ENCODE measurements at places on chromosomes 6 and 20.

DNA sequence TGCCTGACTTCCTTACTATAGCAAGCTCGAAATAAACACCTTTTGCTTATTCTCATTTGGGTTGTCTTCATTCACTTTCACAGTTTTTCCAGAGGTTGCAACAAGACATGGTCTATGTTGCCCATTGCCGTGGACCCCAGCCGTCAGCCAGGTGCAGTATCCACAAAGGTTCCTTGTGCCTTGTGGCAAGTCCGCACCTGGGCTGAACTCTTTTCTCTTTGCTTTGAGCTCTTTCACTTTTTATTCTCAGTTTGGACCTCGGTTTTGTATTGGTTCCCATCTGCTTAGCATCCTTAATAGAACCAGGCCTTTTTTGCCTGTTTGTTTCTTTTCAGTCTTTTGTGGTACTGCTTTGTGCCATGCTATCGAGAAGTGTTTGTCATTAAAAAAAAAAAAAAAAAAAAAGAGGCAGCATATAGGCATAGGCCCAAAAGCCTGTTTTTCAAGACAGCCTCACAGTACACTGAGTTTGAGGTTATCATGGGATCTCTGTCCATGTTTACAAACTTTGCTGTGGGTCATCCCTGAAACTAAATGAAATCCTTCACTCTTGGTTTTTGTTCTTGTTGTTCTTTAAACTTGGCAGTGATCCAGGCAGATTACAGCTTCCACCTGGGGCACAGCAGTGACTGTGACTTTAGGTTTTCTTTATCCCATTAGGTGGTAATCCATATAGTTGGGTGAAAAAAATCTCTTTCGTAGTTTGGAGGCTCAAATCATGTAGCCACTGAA, 33.3 kb downstream of the GSTA3 start:
- no peak for DNase-seq

DNA sequence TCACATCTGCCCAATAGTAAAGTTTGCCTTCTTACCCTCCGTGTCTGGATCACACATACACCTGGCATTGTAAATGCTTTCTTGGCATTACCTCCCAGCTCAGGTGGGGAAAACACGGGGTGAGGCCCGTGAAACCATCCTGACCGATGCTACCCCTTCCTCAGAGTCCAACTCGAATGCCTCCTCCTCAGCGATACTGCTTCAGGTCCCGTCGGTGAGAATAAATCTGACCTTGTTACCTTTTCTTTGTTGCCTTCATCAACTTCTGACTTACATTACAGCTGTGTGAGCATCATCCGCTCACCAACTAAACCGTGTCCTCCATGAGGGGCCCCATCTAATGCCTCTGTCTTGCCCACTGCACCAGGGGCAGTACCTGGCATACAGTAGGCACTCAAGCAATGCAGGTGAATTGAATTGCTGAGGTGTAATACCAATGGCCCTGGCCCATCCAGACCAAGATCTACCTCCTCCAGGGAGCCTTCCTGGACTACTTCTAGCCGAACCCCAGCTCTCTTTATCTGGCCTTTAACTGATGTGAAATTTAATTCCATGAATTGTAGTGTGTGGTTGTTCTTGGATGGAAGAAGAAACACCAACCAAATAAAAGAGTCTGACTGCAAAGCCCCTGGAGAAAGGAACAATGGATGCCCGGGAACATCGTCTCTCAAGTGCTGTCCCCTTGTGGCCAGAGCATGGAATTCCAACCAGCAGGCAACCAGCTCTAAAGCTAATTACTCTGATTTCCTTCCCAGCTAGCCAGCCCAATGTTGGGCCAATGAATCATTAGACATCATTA, 141.5 kb downstream of the ANKRD60 start:
- no peak for DNase-seq

DNA sequence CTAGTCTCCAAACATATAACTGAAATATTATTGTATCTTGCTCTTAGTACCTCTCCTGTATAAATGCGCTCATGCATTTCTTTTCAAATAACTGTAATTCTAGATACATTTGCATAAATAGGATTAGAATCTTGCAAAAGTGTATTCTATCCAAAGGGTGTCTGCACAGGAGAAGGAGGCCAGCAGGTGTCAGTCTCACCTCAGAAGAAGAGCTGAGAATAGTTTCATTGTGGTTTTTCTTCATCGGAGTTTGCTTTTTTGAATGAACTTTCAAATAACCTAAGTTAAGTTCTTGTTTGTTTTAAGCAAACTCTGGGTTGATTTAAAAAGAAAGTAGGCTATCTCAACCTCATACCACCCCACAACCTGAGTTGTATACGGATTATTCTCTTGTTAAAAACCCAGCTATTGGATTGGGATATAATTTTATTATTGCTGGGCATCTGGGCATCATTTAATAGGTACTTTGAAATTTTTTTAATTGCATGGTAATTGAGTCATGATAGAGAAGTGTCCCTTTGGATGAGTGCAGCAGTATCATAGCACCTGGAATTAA, 125.0 kb upstream of the MLIP start:
- DNase-seq, result no peak

DNA sequence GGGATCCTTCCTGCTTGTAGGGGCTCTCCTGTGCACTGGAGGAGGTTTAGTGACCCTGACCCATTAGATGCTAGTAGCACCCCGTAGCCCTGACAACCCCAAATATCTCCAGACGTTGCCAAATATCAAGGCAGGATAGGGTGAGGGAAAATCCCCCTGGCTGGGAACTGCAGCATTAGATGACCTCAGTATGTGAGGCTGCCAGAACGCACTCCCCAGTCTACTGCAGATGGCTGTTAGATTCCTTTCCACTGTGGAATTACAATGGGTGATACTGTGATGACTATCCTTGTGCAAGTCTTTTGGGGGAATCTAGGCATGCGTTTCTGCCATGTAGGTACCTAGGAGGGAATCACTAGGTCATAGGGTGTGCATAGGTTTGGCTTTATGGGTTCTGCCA, 226.3 kb upstream of the KCNG1 start:
- DNase-seq, result no peak

- DNase-seq, result no peak
Measured at GRCh38 chr6:53464927-53465460, 79.9 kb downstream of the GCLC start.

- no peak for DNase-seq
Measured at GRCh38 chr6:41536795-41537758, 9.1 kb upstream of the FOXP4 start.

DNA sequence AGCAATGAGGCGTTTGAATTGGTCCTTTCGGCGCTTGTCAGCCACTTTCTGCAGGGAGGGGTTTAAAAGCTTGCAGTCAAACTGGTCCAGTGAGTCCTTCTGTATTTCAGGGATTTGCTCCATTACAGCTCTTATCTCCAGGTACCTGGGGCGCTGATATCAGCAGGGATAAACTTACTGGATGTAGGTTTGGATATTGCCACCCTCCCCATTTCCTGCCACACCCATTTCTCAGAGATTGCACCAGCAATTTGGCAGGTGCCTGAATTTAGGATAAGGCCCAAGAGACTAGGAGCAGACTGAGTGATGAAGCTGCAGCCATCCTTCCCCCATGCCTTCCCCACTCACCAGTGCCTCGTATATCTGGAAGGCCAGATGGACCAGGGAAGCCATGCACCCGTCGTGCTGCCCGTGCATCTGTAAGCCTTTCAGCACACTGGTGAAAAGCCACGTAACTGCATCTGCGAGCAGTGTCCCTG, 7.6 kb downstream of the POLR1C start:
- no peak for DNase-seq

- no peak for DNase-seq
Measured at GRCh38 chr6:56245903-56246351, 1.5 kb downstream of the COL21A1 start.

DNA sequence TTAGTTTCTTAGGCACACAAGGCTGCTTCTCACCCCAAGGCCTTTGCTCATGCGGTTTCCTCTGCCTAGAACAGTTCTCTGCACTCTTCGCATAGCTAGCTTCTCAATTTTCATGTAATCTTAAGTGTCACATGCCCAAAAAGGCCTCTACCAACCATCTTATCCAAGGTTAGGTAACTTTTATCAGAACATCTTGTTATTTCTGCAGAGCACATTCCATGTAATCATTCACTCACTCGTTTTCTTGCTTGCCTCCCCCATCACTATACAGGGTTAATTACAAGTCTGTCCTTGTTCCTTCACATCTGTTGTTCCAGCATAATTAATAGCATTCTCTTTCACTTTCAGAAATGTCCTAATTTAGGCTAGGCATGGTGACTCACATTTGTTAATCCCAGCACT, 53.8 kb downstream of the NCOA6 start:
- DNase-seq, result no peak

DNA sequence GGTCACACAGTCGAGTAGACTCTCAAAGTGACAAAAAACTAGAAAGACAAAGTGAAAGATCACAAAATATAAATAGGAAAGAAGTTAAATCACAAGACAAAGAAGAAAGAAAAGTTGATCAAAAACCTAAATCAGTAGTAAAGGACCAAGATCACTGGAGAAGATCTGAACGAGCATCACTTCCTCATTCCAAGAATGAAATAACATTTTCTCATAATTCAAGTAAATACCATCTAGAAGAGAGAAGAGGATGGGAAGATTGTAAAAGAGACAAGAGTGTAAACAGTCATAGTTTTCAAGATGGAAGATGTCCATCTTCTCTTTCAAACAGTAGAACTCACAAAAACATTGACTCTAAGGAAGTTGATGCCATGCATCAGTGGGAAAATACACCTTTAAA, 31.6 kb upstream of the GJA10 start:
- DNase-seq, result no peak

DNA sequence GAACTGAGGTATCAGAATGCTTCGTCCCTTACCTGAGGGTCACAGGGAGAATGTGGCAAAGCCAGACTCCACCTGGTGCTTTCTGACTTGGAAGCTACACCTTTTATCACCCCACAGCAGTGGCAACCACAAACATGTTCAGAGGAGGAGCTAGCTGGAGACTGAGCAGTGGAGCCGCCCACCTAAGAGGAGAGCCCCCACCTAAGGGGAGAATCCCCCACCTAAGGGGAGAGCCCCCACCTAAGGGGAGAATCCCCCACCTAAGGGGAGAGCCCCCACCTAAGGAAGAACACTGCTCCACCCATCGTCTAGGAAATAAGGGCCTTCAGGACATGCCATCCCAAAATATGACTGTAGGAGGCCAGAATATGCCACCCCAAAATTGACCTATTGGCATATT, 4.0 kb downstream of the SLC52A3 start:
- no peak for DNase-seq

GRCh38 chr6:26501482-26501986, 1.4 kb downstream of the BTN1A1 start:
- DNase-seq, result no peak

GRCh38 chr6:159961528-159961927, 7.4 kb upstream of the IGF2R start:
- DNase-seq, result no peak

DNA sequence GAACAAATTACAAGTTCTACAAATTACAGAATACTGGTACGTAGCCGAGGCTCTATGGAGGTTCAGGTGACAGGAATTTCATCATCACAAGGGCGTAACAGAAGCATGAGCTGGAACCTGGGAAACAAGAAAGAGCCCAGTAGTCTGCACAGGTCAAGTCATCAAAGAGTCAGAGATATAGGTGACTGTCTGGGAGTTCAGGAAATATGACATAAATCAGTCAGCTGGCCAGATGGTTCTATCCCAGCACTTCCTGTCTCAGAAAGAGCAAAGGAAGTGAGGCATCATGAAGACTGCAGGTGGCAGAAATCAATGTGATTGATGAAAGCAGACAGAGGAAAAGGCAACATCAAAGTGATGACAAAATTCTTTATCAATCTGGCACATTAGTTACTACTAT, 23.3 kb downstream of the MYCT1 start:
- no peak for DNase-seq

- no peak for DNase-seq
Measured at GRCh38 chr20:21074605-21075336, 31.4 kb downstream of the LINC00237 start.

DNA sequence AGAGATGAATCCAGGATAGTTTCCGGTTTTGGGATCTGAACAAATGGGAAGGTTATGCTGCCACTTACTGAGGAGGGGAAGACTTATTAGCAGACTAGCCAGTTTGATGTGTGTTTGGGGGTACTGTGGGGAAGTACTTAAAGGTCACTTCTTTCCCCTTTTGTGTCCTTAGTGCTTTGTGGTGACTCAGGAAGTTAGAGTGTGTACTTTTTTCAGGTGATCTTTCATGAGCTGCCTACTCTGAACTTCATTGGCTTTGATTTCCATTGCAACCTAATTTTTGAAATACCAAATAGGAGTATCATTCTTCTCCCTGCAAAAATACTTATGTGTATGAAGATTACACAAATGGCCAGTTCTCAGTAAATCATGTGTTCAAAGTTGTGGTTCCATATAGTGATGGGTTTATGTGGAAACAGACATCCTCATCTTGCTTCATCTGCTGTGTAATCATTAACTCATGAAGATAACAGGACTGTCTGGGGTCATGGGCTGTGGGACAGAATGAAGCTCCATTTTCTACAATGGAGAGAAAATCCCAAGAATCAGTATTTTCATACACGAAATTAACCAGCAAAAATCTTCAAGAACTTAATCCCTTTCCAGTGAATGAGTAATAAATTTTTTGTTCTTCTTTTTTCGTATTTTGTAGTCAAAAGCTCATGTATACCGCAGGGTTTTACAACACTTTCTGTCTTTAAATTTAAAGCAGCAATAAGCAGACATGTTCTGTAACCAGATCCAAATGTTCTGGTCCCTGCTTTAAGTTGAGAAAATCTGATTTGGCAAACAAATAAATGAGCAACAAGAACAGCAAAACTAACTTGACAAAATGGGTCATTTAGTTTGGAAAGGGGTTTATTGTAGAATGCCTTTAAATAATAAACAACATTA, 272.2 kb upstream of the FLRT3 start:
- DNase-seq, result no peak

GRCh38 chr20:3818155-3819151, 1.9 kb upstream of the AP5S1 start:
- DNase-seq, result no peak

- DNase-seq, result no peak
Measured at GRCh38 chr6:102670735-102671134, 1277.2 kb downstream of the GRIK2 start.

GRCh38 chr6:152293404-152293803, 343.8 kb downstream of the SYNE1 start:
- DNase-seq, result no peak

DNA sequence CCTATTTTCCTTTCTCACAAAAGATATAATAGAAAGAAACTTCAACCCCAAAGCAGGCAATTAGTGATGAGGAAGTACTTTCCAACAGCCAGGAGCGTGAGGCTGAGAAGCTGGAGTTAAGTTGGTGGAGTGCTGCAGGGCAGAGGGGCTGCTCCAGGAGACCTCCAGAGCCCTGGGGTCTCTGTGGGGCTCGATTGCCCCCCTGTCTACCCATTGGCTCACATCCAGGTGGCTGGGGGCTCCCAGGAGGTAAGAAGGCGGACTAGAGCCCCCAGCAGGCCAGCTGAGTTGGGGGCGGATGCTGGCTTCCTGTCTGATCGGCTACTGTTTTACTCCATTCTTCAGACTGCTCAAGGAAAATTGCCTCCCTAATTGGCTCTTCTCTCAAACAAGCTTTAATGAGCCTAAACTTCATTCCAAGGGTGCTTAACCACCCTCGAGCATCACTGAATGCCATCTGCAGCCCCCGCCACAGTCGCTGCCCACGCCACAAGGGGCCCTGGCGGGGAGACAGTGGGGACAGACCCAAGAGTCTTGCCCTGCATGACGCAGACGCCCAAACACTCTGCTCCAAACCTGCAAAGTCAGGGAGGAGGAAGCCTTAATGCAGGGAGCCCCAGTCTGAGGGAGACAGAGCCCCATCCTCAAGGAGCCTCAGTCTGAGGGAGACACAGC, 78.6 kb downstream of the MDGA1 start:
- DNase-seq, result no peak

- no peak for DNase-seq
Measured at GRCh38 chr6:153568628-153569027, 437.5 kb upstream of the RGS17 start.

Measured in stimulated activated CD8-positive, alpha-beta memory T cell treated with anti-CD3 and anti-CD28 coated beads, Interleukin-2, amount 100 ng/mL, for 1 hour (primary cell).